DMS53 (cell line): ENCODE measurements at places on chromosomes 16 and 17.

DNA sequence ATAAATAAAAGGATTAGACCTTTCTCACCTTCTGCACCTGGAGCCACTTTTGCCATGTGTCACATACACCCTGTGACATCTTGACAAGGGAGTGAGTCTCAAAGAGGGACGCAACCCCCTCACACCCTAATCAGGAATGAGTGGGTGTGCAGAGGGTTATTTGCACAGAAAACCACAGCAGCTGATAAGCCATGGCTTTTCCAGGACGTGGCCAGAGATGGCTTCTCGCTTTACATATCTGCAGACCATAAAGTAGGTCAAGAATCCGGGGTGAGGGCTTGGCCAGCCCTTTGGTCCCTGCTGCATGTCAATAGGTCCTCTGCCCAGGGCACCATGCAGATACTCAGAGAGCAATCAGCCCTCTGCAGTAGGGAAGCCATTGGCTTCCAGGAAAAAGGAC lies 2.4 kb upstream of the CD300LF start:
- peak; percentile 69 for DNase-seq

GRCh38 chr17:21688293-21688949 lies 3.9 kb upstream of the KCNJ18 start:
- DNase-seq = no peak

DNA sequence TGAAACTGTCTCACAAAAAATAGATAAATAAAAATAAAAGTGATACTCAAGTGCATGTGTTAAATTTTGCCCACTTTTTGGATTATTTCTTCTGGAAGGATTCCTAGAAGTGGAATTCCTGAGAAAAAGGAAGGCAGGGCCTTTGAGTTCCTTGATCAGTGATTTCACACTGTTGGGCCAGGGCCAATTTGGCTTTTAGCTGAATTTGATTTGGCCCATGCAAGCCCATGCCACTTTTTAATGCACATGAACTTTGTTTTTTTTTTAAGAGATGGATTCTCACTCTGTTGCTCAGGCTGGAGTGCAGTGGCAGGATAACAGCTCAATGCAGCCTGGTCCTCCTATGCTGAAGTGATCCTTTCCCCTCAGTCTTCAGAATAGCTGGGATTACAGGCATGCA lies 96.3 kb downstream of the TNFRSF13B start:
- DNase-seq = no peak

DNA sequence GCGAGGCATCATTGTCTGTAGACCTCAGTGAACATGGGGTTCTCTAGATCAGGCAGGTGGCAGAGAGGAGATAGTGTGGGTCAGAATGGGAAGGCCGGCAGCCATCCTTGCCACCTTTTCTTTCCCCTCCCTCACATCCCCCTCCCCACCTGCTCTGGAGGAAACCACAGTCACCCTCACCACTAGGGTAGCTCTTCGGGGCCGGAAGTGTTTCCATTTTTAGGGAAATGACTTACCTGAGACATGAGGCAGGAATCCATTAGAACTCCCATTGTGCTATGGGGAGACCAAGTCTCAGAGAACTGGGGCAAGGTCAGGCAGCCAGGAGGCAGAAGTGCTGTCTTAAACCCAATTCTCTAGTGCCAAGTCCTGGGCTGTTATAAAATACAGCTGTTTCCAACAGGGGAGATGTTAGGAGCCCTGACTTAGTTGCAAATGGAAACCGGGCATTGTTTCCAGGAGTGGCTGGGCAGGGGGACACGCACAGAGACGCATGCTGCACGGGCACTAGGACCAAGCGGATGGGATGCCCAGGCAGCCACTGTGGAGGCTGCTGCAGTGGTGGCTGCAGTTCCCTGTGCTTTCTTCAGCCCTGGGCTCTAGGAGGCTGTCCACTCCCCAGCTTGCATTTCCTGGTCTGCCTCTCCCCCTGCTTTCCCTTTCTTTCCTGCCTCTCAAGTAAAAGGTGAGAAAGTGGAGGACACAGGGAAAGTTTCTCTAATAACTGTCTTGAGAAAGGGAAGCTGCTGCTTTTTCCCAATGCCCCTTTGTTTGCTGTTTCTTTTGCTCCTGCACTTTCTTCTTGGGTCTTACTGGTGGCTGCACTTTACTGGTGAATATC lies 2.8 kb downstream of the HAS3 start:
- no peak for DNase-seq

DNA sequence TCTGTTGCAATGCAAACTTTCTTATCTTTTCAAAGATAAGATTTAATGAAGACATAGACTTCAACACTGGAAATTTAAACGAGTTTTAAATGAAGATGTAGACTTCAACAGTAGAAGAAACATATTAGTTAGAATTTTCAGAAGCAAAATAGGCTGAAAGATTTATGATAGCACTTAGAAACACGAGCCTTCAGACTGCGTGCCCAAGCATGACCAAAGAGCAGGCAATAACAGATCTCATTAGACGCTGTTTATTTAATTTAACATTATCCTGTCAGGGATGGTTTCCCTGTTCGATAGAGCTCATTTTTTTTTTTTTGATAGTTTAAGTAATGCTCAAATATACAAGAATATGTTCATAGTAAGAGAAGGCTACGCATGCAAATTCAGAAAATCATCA lies 604.7 kb upstream of the SOX9 start:
- no peak for DNase-seq

- DNase-seq = no peak
Observed at GRCh38 chr17:9536061-9536460, 39.6 kb downstream of the STX8 start.

GRCh38 chr16:53707671-53708070 lies 3.7 kb downstream of the FTO start:
- no peak for DNase-seq

DNA sequence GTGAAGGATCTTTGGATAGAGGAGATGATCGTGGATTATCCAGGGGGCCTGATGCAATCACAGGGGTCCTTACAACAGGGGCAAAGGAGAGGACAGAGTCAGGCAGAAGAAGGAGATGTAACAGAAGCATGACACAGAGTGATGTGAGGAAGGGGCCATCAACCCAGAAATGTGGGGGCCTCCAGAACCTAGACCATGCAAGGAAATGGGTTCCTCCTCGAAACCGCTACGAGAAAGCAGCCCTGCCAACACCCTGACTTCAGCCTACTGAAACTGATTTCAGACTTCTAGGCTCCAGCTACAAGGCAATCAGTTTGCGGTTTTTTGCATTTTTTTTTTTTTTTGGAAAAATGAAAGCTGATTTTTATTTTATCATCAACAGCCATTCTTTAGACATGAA lies 34.0 kb downstream of the ZFHX3 start:
- no peak for DNase-seq

GRCh38 chr16:62256406-62256805 lies 220.2 kb upstream of the CDH8 start:
- peak; percentile 62 for DNase-seq

DNA sequence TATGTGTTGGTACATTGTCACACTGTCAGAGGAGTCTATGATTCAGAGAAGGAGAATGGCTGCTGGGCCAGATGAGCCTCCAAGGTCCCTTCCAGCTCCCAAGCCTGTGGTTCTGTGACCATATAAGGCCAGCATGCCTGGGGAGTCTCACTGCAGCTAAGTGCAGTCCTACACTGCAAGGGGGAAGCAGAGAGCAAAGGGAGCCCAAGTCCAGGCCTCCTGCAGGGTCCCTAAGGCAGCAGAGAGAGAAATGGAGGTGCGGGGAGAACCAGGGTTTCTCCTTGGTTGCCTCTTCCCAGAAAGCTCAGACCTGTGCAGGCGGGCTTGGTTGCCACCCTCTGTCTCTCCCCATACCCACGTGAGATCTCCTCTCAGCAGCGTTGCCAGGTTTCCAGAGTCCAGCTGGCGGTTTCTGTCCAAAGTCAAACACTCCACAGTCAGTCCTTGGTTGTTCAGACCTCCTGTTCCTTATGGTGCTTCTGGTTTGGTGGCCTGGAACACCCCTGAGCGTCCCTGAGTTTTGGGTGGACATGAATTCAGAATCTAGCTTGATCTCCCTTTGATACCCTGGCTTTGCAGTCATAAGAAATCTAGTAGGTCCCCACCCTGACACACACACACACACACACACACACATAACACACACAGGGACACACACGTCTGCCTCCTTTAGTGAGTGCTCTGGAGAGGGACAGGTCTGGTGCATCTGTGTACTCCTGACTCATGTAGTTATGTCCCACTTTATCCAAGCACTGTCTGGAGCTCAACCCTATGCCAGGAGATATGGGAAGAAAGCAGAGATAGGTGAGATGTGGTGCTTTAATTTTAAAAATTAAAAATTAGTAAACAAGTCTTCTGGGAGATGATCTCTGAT lies 78.8 kb downstream of the GNAO1 start:
- peak; percentile 87 for DNase-seq

DNA sequence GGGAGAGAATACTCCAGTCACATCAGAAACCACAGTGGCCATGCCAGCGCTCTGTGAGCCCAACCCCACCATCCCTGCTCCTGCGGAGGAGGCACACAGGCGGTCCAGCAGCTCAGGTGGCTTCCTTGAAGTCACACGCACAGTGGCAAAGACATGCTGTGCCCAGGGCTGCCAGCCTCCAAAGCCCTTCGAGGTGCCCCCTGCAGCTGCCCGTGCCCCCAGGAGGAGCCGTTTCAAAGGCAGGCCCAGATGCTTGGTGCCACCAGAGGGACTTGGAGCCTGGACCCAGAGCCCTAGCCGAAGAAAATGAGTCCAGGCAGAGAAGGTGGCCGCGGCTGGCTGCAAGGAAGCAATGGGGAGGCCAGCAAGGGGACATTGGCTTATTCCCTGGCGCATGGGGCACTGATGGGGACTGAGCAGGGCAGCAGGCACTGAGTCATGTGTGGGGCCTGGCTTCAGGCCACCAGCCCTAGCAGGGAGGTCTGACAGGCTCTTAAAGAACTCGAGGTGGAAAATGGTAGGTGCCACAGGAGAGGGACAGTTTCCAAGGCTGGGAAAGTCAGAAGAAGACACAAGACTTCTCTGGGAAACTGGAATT lies 17.2 kb upstream of the CACNG1 start:
- DNase-seq = no peak

- peak; percentile 90 for DNase-seq
Observed at GRCh38 chr16:22948603-22949368, 134.8 kb downstream of the HS3ST2 start.

DNA sequence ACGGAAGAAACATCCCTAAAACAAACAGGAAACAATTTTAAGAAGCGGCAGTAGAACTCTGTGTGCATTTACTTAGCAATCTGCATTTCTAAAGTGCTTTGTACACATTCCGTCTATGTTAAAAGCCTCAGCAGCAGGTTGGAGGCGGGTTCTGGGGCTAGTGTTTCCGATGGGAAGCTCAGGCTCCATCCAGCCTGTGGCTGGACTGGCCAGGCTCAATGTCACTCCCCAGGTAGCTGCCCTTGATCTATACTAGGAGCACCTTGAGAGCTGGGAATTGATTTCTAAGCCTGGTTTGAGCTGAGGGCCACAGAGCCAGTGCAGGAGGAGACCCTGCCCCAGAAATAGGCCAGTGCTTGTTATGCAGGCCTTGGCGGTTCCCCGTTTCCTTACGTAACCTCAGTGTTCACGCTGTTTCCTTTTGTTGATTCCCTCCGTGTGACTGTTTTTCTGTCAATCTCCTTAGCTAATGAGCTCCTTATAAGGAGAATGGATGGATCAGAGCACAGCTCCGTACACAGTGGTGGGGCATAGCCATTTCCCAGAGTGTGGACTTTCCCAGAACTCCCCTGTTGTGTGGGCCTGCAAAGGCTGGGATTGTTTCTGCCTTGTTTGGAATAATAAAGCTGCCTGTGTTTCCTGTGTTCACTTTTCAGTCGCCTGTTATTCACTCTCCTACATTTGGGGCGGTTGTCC lies 21.4 kb downstream of the ADORA2B start:
- peak; percentile 88 for DNase-seq

DNA sequence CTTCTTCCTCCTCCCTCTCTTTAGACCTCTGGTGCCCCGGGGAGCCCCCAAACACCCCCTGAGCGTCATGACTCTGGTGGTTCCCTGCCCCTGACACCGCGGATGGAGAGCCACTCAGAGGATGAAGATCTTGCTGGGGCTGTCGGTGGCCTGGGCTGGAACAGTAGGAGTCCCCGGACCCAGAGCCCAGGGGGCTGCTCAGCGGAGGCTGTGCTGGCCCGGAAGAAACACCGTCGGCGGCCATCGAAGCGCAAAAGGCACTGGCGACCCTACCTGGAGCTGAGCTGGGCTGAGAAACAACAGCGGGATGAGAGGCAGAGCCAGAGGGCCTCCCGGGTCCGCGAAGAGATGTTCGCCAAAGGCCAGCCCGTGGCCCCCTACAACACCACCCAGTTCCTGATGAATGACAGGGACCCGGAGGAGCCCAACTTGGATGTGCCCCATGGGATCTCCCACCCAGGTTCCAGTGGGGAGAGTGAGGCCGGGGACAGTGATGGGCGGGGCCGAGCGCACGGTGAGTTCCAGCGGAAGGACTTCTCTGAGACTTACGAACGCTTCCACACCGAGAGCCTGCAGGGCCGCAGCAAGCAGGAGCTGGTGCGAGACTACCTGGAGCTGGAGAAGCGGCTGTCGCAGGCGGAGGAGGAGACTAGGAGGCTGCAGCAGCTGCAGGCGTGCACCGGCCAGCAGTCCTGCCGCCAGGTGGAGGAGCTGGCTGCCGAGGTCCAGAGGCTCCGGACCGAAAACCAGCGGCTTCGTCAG lies 7.5 kb downstream of the HEXIM2 start:
- DNase-seq = no peak

GRCh38 chr17:47368262-47368661 lies 44.5 kb downstream of the EFCAB13 start:
- peak; percentile 96 for DNase-seq

DNA sequence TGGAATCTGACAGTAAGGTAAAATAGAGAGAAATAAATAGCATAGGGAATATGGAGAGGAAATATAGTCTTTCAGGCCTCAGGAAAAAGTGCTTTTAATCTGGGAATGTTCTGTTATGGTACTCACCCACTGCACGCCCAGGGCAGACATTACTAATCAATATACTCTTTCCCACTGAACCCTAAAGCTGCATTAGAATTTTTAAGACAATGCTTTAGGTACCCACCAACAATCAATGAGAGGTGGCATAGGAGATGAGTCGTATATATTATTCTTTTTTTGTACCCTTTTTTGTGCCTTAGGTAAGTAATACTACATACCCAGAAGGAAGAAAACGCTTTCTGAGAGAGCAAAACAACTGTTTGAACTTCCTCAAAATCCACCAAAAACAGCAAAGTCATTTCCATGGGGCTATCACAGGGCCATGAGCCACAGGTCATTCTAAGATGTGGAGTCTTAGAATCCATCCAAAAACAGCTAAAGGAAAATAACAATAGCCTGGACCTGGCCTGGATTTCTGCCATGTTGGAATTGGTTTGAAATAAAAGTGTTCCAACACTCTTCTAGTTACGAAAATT lies 542.1 kb downstream of the XYLT1 start:
- DNase-seq = no peak

GRCh38 chr16:28522792-28523191 lies 16.0 kb downstream of the NUPR1 start:
- no peak for DNase-seq

- peak; percentile 89 for DNase-seq
Observed at GRCh38 chr16:87733190-87733589, 32.6 kb downstream of the KLHDC4 start.

GRCh38 chr17:8629371-8630226 lies 926 bp downstream of the MYH10 start:
- DNase-seq = peak; percentile 54

GRCh38 chr17:82110298-82110697 lies 12.3 kb upstream of the FASN start:
- DNase-seq = peak; percentile 86
